GM12891 (cell line): ENCODE measurements at places on chromosomes 2 and 18.

- DNase-seq = no peak
Measured at GRCh38 chr2:29865512-29865911, 55.9 kb downstream of the ALK start.

DNA sequence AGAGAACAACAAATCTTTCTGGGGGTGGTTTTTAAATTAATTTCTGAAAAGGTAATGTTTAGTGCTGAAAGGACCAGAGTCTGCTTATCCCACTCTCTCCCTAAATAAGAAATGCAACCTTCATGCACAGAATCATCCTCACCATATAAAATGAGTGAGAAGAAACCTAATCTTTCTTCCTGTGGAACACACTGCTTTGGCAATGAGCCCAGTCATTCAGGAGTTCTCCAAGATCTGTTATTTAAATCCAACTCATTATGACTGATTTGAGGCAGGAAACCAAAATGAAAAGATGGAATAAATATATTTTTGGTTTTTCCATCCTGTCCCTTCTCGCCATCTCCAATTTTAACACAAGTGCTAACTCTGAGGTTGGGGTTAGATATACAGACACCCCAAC is 228.3 kb downstream of the SRBD1 start:
- no peak for DNase-seq

- DNase-seq = no peak
Measured at GRCh38 chr2:128309280-128310093, 9.2 kb downstream of the HS6ST1 start.

GRCh38 chr2:148067801-148068200 is 46.9 kb downstream of the MBD5 start:
- DNase-seq = no peak

DNA sequence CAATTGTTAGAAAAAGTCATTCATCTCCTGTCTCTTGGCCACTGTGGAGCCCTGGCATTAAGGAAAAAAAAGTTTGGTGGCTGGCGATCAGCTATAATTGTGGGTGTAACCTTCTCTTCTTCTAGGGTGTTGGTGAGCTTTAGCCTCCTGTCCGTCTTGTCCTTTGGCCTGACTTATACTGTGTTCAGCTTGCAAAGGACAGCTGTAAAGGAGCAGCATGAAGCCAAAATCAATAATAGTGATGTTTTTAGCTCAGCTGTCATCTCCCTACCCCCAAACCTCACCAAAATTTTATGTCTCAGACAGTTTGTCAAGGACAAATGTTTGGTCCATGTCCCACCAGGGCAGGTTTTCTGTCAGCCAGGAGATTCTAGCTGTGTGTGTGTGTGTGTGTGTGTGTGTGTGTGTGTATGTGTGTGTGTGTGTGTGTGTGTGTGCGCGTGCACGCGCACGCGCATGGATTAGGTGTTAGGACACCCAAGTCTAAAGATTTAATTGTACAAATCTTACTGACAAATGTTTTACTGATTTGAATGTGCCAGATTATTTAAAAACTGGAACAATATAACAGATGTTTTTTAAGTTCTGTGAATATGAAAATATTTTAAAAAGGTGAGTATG is 109.2 kb downstream of the PTPRM start:
- DNase-seq = no peak

DNA sequence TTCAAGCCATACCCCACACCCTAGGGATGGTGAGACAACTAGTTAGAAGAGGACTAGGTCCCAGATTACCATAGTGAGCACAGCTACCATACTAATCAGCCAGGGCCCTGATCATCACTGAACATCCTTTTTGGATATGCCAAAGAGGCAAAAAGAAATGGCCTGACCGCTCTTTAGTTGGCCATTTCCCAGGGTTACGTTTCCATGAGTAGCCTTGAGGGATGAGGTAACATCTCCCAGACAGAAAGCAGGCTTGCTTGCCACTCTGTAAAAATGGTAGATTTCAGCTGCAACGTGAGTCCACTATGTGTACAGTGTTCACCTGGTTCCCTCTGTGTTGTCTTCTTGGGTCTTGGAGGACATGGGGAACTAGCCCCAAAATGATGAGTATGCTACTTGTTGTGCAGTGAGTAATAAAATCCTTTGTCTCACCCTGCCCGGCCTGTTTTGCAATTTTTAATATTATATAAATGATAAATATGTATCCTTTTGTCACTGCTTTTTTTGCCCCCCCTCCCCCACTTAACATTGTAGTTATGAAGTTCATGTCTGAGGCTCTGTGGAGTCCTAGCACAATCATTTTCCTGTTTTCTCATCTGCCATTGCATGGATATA is 8.9 kb upstream of the GALM start:
- DNase-seq = no peak

DNA sequence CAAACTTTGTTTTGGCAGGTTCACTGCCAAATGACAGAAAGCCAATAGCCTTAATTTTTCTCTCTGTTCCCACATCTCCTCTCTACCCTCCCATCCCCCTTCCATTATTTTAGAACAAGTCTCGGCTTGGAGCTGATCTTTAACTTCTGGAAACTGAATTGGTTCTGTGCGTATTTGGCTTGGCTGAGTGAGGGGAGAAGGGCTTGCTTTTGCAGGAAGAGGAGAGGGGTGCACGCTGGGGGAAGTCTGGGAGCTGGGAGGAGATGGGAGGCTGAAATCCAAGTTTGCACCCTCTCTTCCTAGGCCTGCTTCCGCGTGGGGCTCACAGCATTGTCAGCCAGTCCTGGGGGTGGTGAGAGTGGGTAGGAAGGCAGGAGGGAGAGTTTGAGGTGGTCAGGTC is 176.1 kb upstream of the SPRED2 start:
- no peak for DNase-seq

- DNase-seq = no peak
Measured at GRCh38 chr2:200750323-200750910, 61.3 kb upstream of the BZW1 start.

GRCh38 chr2:240819126-240819857 is 727 bp downstream of the KIF1A start:
- no peak for DNase-seq

GRCh38 chr2:1990724-1991123 is 246.4 kb upstream of the PXDN start:
- DNase-seq = no peak

- DNase-seq = no peak
Measured at GRCh38 chr2:74347742-74348141, 4.5 kb upstream of the SLC4A5 start.

GRCh38 chr2:27828305-27828704 is 56.8 kb downstream of the MRPL33 start:
- DNase-seq = no peak

DNA sequence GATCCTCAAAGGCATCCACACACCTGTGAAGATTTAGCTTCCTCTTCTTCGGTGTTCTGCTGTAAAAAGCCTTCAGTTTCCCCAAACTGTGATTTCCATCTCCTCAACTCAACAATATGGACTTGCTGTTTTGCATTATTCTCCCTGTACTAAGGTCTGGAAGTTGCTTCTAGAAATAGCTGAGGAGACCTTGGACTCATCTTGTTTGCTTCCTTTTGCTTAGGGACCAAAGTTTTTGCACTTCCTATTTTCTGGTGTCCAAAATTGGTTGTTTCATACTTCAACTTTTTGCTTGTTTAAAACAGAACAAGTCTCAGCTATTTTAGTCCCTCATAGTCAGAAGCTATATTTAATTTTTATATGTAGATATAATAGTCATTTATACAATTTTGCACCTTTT is 201.9 kb upstream of the COPS8 start:
- DNase-seq = no peak

GRCh38 chr2:138333121-138333520 is 168.4 kb upstream of the SPOPL start:
- no peak for DNase-seq

DNA sequence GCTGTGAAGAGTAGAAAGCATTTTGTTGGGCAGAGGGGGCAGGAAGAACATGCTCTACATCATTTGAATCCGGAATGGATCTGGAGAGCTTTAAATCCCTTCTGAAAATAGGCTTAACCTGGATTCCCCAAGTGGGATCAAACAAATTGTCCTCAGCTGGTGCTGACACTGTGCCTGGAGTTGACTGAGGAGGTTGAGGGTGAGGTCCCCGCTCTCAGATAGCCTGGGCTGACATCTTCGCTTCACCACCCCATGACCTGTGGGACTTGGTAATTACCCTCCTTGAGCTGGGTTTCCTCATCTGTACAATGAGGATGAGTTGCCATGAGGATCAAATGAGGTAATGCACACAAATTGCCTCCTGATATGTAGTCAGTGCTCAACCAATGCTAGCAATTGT is 117.8 kb upstream of the SMAD2 start:
- no peak for DNase-seq

GRCh38 chr18:41996020-41996419 is 41.0 kb downstream of the PIK3C3 start:
- no peak for DNase-seq

DNA sequence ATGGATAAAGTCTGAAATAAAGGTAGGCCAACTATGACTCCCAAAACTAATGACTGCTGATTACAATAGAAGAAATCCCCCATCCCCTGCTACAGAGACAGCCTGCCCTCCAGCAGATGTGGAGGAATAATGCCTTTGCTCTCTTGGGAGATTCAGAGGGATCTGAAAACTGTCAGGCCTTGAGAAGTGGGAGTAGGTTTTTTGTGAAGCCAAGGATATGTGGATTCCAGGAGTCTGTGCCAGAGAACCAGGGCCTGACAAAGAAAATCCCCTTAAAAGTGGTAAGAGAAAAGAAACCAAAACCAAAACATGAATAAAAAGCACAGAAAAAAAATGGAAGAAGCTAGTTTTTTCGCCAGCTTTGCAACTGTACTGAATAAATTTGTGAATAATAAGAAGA is 397.6 kb downstream of the ZNF521 start:
- no peak for DNase-seq

GRCh38 chr2:152518641-152519580 is 183.9 kb downstream of the FMNL2 start:
- DNase-seq = no peak

- DNase-seq = no peak
Measured at GRCh38 chr18:32698153-32698552, 74.7 kb downstream of the KLHL14 start.

DNA sequence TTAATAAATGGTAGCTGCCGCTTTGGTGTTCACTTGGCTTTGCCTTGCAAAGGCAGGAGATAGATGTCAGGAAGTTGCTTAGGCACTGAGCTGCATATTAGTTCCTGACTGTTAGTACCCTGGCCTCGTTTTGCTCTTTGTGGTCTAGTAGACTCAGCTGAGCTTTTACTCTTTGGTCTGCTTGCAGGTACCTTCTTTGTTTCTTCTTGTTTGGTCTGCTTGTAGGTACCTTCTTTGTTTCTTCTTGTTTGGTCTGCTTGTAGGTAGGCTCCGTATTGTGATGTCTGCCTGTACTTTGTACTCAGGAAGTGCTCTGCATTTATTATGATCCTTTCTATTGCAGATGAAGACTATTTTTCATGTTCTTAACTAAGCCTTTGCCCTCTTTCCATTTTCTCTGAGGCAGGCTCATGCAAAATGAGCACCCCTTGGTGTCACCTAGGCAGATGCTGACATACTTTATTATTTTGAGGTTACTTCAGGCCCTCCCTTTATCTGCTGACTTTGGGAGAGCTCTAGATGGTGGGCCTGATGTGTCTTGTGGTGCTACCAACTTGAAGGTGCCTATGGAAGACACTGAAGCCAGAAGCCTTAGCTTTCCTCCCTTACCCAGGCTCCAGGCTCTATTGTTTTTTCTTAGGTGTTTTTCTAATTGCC is 6.0 kb downstream of the RPIA start:
- DNase-seq = no peak

- no peak for DNase-seq
Measured at GRCh38 chr2:171185941-171186340, 25.2 kb upstream of the TLK1 start.

GRCh38 chr18:57965246-57965645 is 78.8 kb upstream of the NEDD4L start:
- DNase-seq = no peak

- DNase-seq = no peak
Measured at GRCh38 chr18:25334588-25334987, 17.4 kb downstream of the ZNF521 start.

- DNase-seq = no peak
Measured at GRCh38 chr2:141187075-141187439, 943.8 kb downstream of the LRP1B start.

DNA sequence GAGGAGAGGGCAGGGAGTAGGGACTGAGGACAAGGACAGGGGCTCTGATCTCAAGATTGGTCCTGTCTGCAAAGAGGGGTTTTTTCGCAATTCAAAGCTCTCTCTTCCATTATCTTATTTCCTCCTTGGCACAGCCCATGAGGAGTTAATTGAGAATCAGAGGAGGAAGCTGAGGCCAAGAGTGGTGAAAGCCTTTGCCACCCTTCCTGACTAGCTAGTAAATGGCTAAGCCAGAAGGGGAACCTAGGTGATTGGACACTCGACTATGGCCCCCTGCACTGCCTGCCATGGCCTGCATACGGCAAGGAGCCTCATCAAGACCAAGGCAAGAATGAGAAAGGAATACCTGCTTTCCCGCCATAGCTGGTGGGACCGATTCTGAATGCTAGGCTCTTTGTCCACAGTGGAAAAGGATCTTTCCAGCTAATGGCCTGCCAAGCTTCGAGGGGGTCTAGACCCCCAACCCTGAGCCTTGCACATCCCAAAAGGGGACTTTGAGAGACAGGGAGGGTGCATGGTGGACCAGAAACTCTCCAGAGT is 237.9 kb downstream of the HAUS1 start:
- DNase-seq = no peak

- DNase-seq = no peak
Measured at GRCh38 chr2:148979919-148980277, 58.6 kb upstream of the LYPD6B start.

DNA sequence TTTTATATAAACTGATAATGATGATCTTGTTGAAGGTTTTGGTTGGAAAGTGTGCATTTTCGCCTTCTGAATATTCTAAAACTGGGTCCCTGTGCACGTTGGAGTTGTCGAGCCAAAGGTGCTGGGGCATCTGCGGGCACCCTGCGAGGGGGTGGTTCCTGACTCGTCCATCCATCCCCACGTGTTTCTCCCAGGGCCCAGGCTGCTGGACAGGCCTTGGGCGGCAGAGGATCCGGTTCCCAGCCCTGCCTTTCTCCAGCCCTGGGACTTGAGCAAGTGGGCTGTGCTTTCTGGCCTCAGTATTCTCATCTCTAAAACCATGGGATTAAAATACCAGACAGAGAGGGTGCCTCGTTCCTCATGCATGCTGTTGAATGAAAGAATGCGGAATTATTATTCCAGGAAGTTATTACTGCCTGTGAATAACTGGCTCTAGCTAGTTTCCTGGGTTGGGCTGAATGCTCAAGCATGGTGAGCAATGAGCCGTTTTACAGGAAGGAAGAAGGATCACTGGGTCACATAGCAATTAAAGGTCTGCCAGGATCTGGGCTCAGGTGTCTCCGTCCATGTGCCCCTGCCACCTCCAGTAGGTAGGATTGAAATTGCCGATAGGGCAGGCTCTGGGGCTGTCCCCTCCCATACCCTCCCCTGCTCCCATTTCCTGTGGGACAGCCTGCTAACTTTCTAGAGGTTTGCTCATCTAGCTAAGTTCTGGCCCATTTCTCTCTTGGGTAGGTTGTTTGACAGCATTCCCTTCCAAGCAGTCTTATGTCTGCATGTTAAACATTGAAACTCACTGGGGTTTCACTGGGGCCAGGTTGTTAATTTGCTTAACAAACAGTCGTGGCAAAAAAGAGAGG is 77.2 kb upstream of the HS6ST1 start:
- DNase-seq = no peak

GRCh38 chr2:81355436-81355835 is 1050.9 kb upstream of the LRRTM1 start:
- DNase-seq = no peak
